ENCODE measurements at places on chromosomes 12 and 14. TPM values are rescaled to one million over a fixed set of nuclear protein-coding genes. Genes with fewer than 3 reads are reported as not detected.

DNA sequence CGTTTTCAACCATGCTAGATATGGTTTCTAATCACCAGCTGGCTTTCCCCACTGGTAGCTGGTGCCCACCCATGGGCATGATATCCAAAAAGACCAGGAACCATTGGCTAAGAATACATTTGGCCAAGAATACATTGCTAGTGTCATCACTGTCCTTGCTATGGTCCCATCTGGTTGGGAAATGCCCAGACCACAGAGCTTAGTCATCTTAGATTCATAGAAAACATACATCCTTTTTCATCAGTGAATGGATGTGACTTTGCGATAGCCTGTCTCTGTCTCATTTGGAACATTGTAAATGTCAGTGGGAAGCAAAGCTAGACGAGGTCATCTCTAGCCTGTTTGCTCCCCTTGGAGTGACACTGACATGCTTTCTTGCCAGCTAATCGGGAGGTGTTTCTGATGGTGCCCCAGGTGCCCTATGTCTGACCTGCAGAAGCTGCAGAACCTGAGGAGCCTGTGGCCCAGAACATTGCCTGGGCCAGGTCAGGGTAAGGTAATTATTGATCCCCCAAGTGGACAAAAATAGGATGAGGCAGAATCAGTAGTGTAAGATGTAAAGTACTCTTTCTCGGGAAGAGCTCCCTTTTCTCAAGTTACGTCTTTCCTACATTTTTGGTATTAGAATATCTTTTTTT lies 194.8 kb downstream of the SLC41A2 start:
- DNase-seq = peak; percentile 69

- DNase-seq = no peak
Measured at GRCh38 chr14:77347751-77348150, 26.9 kb downstream of the GSTZ1 start.

DNA sequence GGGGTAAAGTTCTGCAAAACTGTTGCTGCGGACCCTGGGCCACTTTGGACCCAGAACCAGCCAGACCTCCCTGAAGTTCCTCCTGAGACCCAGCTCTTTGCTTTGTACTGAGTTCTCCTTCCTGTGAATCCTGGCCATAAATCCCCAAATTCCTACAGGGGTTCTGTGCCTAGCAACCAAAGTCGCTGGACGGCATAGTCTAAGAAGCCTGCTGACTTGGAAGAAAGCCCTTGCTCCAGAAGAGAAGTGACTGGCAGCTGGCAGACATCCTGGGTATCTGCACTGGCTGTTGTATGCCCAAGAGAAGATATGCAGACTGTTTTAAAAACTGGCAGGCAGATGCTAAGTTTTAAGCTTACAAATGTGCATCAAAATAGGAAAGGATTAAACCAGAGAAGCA lies 99.9 kb upstream of the SLC24A4 start:
- no peak for DNase-seq

DNA sequence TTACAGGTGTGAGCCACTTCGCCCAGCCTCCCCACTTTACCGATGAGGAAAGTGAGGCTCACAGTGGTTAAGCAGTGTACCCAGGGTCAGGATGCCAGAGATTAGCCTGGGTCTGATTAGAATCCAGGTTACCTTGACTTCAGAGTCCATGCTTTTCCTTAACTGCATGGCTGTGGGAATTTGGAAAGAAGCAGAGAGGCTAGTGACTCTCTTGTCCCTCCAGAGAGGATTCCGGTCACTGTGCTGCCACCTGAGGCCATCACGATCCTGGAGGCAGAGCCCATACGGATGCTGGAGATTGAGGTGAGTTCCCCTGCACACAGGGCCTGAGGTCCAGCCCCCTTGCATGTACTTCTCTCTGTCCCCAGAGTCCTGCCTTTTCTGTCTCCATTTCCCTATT lies 4.7 kb downstream of the REC8 start:
- no peak for DNase-seq

DNA sequence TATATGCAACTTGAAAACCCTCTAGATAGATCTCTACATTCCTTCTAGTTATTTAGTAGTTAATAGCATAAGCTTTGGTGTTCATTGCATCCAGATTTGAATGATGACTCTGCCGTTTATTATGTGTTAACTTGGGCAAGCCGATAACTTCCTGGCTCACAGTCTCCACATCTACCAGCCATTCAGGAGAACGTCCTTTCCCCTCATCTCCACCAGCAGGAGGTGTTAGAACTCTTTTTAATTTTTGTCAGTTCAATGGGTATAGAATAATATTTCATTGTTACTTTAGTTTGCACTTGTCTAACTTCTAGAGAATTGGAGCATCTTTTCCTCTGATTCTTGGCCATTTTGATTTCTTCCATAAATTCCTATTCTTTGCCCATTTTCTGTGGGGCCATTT lies 30.0 kb upstream of the WSCD2 start:
- no peak for DNase-seq

GRCh38 chr12:4441355-4442335 lies 4.0 kb downstream of the FGF6 start:
- peak; percentile 78 for DNase-seq

Gene STAB2
- not detected for total RNA-seq

- no peak for DNase-seq
Measured at GRCh38 chr12:75815756-75816155, 215.8 kb downstream of the PHLDA1 start.

Measured in Daoy (cell line).